ENCODE measurements at places on chromosomes 6 and 20.

- no peak for DNase-seq
Observed at GRCh38 chr20:2762578-2763131, 37.8 kb downstream of the CPXM1 start.

- DNase-seq = no peak
Observed at GRCh38 chr6:15672291-15672690, 9.5 kb upstream of the DTNBP1 start.

DNA sequence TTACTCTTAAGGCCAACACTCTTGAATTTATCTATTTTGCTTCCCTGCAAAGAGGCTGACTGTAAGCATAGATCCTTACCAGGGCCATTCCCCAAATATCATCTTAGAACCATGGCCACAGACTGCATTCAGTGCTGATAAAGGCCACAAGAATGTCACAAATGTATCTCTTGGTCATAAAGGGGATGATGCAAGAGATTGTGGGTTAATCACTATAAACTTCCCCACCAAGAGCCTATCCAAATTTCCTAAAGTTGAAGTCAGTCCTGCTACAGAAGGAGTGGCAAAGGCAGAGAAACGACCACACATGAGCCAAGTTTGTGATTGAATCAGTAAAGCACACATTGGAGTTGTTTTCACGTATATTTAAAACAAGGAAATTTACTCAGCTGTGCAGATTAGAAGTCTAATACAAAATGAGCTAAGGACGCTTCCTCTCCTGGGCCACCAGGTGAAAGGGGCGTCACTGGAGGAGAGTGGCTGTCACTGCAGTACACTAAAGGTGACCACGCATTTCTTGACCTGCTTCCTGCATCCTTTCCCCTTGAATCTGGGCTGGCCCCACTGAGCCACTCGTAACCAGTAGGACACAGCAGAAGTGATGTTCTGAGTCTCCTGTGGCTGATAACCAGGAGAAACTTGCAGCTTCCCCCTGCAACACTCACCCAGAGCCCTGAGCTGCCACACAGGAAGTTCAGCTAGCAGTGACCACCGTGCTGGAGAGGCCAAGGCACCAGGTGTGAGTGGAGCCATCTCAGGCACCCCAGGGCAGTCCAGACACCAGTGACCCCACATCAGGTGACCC lies 181.9 kb downstream of the SYNDIG1 start:
- no peak for DNase-seq

GRCh38 chr6:83505356-83505755 lies 7.0 kb upstream of the PRSS35 start:
- DNase-seq = no peak

- DNase-seq = peak; percentile 17
Observed at GRCh38 chr6:157597461-157598312, 216.7 kb downstream of the ZDHHC14 start.

- no peak for DNase-seq
Observed at GRCh38 chr20:64104667-64105451, 2.5 kb downstream of the NPBWR2 start.

GRCh38 chr20:20365480-20366161 lies 2.3 kb upstream of the INSM1 start:
- no peak for DNase-seq

GRCh38 chr6:92271091-92271490 lies 1148.3 kb downstream of the EPHA7 start:
- no peak for DNase-seq

DNA sequence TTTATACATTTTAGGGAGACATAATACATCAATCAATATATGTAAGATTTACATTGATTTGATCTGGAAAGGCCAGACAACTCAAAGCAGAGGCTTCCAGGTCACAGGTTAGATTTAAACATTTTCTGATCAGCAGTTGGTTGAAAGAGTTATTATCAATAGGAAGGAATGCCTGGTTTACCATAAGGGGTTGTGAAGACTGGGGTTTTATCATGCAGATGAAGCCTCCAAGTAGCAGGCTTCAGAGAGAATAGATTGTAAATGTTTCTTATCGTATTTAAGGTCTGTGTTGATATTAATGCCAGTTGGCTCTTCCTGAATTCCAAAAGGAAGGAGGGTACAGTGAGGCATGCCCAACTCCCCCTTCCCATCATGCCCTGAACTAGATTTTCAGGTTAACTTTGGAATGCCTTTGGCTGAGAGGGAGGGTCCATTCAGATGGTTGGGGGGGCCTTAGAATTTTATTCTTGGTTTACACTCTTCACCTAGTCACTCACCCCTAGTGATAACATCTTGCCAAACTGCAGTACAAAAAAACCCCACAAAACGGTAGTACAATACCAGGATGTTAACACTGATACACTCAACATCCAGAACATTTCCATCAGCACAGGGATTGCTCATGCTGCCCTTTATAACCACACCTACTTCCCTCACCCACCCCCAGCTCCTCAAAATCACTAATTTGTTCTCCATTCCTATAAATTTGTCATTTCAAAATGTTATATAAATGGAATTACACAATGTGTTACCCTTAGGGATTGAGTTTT lies 259.6 kb upstream of the PLN start:
- no peak for DNase-seq

DNA sequence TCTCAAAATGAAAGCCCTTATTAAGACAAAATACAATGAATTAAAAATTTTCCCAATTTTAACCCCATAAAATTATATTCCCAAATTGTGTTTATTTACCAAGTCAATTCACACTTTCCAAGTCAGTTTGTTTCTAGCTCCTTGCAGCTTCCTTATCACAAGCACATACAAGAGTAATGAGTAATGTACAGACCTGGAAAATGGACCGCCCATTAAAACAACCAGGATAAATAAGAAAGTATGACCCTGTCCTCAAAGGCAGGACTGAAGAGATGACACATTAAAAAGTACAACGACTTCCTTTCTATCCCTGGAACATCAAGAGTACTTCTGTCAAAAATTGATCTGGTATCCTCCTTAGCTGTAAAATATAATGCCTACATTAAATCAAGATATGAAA lies 47.1 kb upstream of the TMX4 start:
- no peak for DNase-seq

DNA sequence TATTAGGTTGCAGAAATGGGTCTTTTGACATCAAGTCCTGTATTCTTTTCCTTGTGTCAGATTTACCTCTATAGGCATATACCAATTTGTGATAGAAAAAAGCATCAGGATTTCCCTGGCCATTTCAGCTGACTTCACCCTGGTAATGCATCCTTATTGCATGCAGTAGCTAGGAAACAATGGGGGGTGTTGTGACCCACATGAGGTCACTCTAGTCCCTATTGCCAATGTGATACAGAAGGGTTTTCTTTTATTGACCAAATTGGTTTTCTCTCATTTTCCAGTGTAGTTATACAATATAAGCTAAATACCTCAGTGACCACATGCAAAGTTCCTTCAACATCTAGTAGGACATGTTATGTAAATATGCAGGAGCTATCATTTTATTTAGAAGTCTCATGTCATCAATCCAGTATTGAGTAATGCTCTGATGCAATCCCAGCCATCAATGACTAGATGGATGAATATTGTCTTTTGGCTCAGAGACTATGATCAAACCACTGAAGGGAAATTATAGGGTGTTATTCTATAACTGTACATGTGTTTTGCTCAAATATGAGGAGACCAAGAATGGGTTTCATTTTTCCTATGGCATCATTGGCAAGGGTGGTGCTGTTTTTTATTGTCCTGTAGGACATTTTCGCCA lies 177.7 kb downstream of the KLHL32 start:
- DNase-seq = no peak

GRCh38 chr20:18511571-18511970 lies 3.8 kb downstream of the SEC23B start:
- DNase-seq = no peak

GRCh38 chr20:18166241-18166881 lies 28.7 kb downstream of the KAT14 start:
- no peak for DNase-seq

GRCh38 chr6:341914-342831 lies 49.4 kb upstream of the IRF4 start:
- DNase-seq = no peak

GRCh38 chr6:138522611-138523010 lies 23.3 kb upstream of the NHSL1 start:
- DNase-seq = no peak

GRCh38 chr20:53763707-53764414 lies 170.2 kb upstream of the ZNF217 start:
- no peak for DNase-seq

- DNase-seq = no peak
Observed at GRCh38 chr6:24831771-24832716, 33.3 kb upstream of the ARMH2 start.
